ENCODE measurements at places on chromosomes 16 and 17.

GRCh38 chr17:39939106-39939505, 11.6 kb downstream of the LRRC3C start:
- ATAC-seq = no peak

GRCh38 chr17:4610162-4610561, 25.8 kb downstream of the SMTNL2 start:
- ATAC-seq = no peak

DNA sequence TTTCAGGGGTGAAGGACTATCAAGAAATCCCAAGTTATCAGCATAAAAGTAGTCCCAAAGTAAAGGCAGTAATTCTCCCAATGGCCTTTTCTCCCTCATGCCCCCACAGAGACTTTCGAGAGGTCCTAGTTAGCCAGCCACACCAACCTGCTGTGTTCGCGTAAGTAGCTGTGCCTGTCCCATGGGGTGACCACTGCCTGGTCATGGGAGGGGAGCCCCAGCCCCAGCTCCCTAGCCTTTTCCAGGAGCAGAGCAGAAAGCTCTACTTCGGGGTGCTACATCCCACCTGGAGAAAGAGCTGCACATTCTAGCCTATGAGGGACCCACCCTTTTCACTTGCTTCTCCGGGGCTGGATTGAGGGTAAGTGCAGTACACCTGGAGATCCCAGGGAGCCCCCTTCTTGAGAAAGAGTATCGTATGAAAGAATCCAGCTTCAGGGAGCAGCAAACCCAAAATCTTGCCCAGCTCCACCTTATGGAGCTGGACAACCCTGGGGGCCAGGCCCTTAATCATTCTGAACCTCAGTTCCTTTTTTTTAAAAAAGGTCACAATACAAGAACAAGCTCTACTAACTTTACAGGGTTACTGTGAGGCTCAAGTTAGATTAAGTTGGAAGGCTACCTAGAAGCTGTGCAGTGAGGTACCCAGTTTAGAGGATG, 8.6 kb upstream of the SOST start:
- ATAC-seq = no peak

DNA sequence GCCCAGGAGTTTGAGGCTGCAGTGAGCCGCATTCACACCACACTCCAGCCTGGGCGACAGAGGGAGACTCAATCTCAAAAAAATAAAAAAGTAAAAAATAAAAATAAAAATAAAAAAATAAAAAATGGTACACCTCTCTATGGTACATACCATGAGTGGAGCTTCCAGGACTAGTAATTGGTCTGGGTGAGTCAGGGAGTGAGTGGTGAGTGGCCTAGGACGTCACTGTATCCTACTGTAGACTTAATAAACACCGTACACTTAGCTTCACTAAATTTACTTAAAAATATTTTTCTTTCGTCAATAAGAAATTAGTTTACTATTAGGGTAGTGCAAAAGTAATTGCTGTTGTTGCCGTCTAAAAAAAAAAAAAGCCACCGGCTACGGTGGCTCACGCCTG, 9.0 kb downstream of the CDH5 start:
- no peak for ATAC-seq

- no peak for ATAC-seq
These were observed 119.2 kb upstream of the CACNG5 start for GRCh38 chr17:66715745-66716156.

GRCh38 chr16:8236816-8237215, 353.5 kb downstream of the TMEM114 start:
- ATAC-seq = no peak

DNA sequence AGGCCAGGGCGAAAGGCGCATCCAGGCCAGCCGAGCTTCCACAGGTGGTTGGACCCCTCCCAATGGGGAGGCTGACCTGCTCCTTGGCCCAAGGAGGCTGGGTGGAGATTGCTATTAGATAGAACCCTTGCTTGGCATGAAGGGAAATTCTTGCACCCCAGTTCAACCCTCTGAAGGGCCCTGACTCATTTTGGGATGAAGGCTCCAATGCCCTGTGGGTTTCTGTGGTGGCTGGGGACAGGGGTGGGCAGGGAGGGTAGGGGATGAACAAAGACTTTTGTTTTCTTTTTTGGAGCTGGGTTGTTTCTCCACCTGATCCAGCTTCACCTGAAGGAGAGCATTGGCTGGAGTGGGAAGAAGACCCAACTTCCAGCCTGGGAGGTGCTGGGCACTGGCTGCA, 16.7 kb upstream of the TBX21 start:
- ATAC-seq = peak; percentile 34

DNA sequence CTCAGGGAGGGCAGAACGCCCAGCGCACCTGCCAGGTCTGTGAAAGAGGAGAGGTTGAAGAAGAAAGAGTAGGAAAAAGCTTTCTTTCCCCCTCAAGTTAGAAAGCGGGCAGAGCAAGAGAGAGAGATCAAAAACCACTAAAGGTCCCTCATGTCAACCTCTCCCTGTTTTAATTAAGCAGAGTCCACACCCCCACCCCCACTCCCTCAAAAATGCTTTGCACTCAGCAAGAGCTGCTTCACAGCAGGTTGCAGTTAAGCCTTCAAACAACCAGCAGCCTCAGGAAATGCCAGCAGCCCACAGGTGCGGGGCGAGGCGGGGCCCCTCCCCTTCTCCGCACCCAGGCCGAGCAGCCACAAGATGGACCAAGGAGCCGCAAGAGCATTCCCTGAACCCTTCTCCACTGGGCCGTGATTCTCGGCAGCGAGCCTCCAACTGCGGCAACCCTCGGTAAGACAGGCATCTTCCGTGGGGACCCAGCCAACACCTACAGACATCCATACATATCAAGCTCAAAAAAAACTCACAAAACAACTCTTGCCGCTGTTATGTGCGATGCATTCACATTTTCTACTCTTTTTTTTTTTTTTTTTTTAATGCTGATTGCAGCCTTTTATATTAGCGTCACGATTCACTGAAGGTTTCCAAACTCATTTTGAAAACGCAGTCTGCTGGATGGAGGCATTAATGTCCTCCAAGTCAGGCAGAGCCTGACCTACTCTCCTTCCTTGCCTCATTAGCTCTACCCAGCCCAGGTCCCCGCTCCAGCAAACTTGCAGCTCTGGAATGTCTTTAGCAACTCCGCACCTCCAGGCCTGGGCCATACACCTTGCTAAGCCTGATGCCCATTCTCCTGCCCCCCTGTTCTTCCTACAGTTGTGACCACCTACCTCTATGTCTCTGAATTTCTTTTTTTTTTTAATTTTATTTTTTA, 66.1 kb downstream of the AXIN2 start:
- ATAC-seq = no peak

DNA sequence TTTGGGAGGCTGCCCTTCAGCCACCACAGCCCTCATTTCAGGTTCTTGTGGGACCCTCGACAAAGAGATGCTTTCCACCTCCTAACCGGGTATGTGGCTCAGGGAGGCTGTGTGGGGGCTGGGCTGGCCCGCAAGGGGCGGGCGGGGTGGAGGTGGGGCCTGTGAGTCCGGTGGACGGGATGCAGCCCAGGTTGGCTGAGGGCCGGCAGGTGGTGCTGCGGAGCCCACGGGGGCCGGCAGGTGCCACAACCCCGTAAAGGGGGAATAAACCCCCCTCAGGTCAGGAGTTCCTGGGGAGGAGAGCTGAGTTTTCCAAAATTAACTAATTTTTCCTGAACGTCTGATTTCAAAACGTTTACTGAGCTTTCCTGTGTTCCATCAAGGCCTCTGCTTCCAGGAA, 4.9 kb upstream of the CIAO3 start:
- ATAC-seq = no peak

- no peak for ATAC-seq
These were observed 19.7 kb downstream of the TMEM11 start for GRCh38 chr17:21194226-21194625.

DNA sequence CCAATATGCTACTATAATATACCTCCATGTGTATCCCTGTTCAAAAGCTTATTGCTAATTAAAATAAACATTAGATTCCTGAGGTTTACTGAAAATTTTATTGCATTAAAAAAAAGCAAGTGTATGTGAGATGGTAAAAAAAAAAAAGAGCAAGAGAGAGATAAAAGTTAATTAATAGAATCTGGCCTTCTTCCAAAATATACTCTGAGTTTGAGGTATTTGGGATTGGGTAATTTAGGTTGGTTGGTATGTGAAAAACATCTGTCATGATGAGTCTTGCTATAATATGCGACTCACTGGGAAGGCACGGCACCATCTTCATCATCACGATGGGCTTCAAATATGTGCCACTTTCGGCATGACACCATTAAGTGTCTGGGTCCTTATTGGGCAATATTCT, 711.1 kb upstream of the SOX9 start:
- ATAC-seq = no peak

GRCh38 chr17:8153957-8154607, 1.9 kb upstream of the PER1 start:
- no peak for ATAC-seq

DNA sequence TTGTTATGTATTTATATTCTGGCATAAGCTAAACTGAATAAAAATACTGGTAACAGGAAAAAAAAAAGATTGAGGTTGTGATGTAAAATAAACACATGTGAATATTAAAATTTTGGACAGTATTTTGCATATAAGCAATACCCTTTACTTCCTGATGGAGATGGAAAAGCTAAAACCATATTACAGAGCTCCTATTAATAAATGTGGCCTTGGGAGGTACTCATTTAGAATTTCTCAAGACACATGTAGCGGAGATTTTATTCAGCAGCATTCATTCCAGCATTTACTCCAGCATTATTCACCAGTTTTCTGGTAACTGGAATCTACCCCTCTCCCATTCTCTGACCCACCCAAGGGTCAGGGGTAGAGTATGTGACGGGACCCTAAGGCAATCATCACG, 94.3 kb upstream of the AXIN2 start:
- no peak for ATAC-seq

GRCh38 chr17:82090549-82091263, 7.3 kb downstream of the FASN start:
- no peak for ATAC-seq

- ATAC-seq = no peak
These were observed 4.9 kb downstream of the SLC38A10 start for GRCh38 chr17:81290230-81290629.

DNA sequence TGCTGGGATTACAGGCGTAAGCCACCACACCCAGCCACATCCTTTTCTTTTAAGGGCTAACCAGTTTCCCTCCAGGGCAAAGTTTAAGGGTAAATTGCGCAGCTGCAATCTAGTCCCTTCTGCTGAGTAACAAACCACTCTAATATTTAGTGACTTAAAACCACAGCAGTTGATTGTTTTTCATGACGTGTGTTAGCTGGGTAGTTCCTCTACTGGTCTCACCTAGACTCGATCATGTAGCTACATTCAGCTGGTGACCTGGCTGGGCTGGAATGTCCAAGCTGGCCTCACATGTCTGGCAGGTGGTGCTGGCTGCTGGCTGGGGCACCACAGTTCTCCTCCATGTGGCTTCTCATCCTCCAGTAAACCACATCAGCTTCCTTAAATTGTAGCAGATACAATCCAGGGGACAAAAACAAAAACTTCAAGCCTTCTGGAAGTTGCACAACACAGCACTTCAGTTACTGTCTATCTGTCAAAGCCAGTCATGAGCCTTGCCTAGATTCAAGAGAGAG, 75.5 kb downstream of the GPRC5B start:
- no peak for ATAC-seq

DNA sequence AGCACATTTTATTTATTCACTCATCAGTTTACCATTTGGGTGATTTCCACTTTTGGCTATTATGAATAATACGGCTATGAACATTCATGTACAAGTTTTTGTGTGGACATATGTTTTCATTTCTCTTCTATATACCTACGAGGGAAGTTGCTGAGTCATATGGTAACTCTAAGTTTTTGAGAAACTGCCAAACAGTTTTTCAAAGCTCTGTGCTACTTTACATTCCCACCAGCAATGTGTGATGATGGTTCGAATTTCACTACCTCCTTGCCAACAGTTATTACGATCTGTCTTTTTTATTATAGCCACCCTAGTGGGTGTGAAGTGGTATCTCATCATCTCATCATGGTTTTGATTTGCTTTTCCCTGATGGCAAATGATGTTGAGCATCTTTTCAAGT, 63.7 kb upstream of the MRTFB start:
- ATAC-seq = peak; percentile 61

GRCh38 chr17:2906901-2907300, 110.7 kb downstream of the RAP1GAP2 start:
- ATAC-seq = peak; percentile 62

DNA sequence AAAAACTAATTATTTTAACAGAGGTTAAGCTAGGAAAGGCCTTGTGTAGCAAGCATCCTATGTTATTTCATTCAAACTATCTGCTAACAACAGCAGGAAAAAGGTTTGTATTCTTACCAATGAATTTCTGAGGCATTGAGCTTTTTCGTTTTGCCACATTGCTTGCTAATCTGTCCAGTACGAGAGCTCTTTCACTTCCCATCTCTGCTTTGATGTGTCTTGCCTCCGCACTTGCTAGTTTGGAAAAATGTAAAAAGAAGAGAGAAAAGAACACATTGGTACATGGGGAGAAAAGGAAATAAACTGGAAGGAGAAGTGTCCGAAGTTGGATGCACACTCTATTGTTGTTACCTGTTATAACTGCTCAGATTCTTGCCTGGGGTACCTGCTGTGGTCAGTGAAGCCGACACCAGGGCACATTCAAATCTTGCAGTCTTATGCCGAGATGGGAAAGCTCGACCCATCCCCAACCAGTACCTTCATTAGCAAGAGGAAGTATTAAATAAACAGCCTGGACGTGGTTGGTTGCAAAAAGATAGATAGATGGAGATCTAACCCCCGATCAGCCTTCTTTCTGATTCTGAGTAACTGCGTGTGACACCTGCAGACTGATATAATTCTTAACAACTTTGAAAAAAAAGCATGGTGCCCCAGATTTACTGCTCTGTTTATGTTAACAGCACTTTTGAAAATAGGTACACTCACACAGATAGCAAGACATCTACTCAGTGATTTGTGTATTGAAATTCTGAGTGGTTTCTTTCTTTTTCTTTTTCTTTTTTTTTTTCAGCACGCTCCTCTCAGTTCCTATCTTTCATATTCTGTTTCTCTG, 40.0 kb downstream of the GRB7 start:
- peak; percentile 90 for ATAC-seq

DNA sequence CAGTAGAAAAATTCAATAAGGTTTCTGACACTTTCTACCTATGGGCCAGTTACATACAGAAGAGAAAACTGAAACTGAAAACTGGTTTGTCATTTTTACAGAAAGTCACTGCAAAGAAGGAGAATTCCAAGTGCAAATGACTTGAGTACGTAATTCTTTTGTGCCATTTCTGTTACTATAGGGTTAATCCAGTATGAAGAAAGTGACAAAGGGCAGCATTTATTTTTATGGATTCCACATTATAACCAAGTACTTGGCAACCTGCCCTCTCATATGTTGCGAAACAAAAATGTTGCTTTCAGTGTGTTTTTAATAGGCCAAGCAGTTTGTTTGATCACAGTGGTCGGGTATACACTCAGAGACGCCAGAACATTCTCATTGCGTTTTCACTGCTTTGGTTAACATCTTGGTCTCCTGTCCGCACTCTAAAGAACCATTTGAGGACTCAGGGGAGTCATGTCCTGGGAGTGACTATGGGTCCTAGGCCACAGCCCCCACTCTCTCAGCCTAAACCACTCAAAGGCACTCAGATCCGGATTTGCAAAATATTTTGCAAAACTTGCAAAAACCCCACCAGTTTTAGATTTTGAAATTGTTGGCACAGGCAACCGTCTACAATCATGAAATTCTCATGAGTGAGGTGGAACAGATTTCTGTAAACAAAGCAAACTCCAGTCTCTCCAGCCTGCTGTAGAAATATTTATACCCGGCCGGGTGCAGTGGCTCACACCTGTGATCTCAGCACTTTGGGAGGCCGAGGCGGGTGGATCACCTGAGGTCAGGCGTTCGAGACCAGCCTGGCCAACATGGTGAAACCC, 15.4 kb upstream of the HELZ start:
- no peak for ATAC-seq

- peak; percentile 49 for ATAC-seq
These were observed 19.9 kb downstream of the CEP295NL start for GRCh38 chr17:78883089-78883532.

Data from stimulated activated memory B cell treated with anti-CD40 and anti-IgM and Interleukin-4, amounts not matched to agents 10 μg/mL and 1 μg/mL and 100 μg/mL, for 72 hours (primary cell).